ENCODE measurements at places on chromosomes 1 and 21. TPM values are rescaled to one million over a fixed set of nuclear protein-coding genes. Genes with fewer than 3 reads are reported as not detected.
A peak's percentile ranks its signal among the peaks of the same experiment; 100 is the strongest.

The FCRL5 gene
- 0.15 TPM for total RNA-seq

- no peaks in the 10 kb centered on the region for H3K27me3 ChIP-seq
- peak overlapping the region; percentile 72 for H3K4me3 ChIP-seq
- no peak for DNase-seq
- H3K27ac ChIP-seq: peak overlapping the region; percentile 90
Measured at GRCh38 chr1:183633676-183634343, 1.8 kb downstream of the ARPC5 start.

DNA sequence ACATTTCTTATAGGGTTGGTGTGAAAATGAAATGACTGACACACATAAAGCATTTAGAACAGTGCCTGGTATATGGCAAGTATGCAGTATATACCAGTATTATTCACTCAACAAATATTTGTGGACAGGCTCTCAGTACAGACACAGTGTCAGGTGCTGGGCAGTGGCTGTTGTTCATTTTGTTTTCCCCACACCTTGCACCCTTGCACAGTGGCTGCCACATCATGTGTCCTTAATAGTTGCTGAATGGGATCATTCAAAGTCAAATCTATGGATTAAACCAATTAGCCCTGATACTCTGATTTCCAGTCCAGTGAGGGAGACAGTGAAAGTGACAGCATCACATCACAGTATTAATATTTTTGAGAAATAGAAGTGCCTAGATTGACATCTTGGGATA lies 2.4 kb downstream of the SLAMF1 start:
- no peak overlapping the region for H3K4me3 ChIP-seq
- H3K27ac ChIP-seq: no peak overlapping the region
- no peak for DNase-seq
- H3K4me1 ChIP-seq: peaks cover 6% of the 10 kb centered on the region
- H3K27me3 ChIP-seq: no peaks in the 10 kb centered on the region
- H3K36me3 ChIP-seq: no peaks in the 10 kb centered on the region

The DDR2 gene
- 4.4 TPM for total RNA-seq

- H3K4me1 ChIP-seq: no peaks in the 10 kb centered on the region
- peak; percentile 30 for DNase-seq
- H3K27ac ChIP-seq: no peak overlapping the region
- H3K4me3 ChIP-seq: no peak overlapping the region
- H3K27me3 ChIP-seq: no peaks in the 10 kb centered on the region
Measured at GRCh38 chr1:222310836-222311235, 237.1 kb downstream of the HHIPL2 start.

DNA sequence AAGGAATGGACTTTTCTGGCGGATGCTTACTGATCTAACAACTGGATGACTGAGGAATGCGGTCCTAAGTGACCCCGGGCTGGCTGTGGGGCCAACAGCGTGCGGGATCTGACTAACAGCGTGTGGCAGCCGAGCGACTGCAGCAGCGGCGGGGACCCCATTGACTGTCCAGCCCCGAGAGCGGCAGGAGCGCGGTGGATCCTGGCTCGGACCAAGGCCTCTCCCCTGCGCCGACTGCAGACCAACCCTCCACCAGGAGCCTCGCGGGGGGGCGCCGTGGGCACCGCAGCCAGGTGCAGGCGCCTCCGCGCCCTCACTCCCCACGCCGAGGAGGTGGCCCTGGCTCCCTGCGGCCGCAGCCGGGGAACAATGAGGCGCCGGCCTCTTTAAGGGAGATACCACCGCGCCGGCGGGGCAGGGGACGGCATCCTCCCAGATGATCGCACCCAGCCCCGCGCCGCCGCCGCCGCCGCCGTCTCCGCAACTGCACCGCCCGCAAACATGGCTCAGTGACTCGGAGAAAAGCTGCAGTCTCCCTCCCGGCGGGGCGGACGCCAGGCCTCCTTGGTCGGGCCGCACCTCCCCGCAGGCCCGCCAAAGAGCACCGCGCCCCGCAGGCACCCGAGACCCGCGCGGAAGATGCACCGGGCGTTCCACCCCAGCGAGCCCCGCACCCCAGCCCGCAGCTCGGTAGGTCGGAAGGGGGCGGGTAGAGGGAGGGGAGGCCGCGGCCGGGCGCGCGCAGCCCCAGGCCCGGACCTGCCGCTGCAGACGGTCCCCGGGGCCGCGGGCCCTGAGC lies 694 bp upstream of the PDIK1L start:
- peak overlapping the region; percentile 81 for H3K27ac ChIP-seq
- peak; percentile 89 for DNase-seq
- peak overlapping the region; percentile 100 for H3K4me3 ChIP-seq
- no peaks in the 10 kb centered on the region for H3K36me3 ChIP-seq
- H3K27me3 ChIP-seq: no peaks in the 10 kb centered on the region

The CACHD1 gene
- total RNA-seq: 0.59 TPM

The ST3GAL3 gene
- total RNA-seq: 14.2 TPM

DNA sequence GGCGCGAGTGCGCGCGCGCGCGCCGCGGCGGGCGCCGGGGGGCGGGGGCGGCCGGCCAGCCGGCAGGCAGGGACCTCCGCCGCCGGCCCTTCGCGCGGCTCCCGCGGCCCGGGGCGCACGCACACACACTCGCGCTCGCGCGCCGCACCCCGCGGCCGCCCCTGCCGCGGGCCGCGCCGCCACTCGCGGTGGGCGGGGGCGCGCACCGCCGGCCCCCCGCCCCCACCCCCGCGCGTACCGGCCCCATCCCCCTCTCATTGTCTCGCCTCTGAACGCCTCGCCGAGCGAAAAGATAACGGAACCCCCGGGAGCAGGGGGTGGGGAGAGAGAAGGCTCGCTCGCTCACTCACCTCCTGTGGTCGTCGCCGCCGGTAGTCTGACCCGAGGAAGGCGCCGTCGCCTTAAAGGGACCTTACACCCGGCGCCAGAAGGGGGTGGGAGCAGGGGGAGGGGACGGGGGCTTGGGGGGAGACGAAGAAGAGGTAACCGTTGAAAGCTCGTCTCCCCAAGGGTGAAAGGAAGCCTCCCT lies 428 bp downstream of the POGZ start:
- peaks cover 17% of the 10 kb centered on the region for H3K4me1 ChIP-seq
- peak overlapping the region; percentile 95 for H3K27ac ChIP-seq
- H3K36me3 ChIP-seq: no peaks in the 10 kb centered on the region
- peak; percentile 71 for DNase-seq
- H3K4me3 ChIP-seq: peak overlapping the region; percentile 65
- no peaks in the 10 kb centered on the region for H3K27me3 ChIP-seq

GRCh38 chr1:107949467-107950253 lies 15.3 kb downstream of the VAV3 start:
- H3K36me3 ChIP-seq: no peaks in the 10 kb centered on the region
- no peak overlapping the region for H3K4me3 ChIP-seq
- no peak for DNase-seq
- no peaks in the 10 kb centered on the region for H3K4me1 ChIP-seq
- H3K27ac ChIP-seq: no peak overlapping the region

- DNase-seq: no peak
- H3K27me3 ChIP-seq: no peaks in the 10 kb centered on the region
- H3K27ac ChIP-seq: peak overlapping the region; percentile 83
- H3K4me1 ChIP-seq: no peaks in the 10 kb centered on the region
- peak overlapping the region; percentile 50 for H3K4me3 ChIP-seq
Measured at GRCh38 chr1:197995408-197996258, 78.5 kb downstream of the LHX9 start.

DNA sequence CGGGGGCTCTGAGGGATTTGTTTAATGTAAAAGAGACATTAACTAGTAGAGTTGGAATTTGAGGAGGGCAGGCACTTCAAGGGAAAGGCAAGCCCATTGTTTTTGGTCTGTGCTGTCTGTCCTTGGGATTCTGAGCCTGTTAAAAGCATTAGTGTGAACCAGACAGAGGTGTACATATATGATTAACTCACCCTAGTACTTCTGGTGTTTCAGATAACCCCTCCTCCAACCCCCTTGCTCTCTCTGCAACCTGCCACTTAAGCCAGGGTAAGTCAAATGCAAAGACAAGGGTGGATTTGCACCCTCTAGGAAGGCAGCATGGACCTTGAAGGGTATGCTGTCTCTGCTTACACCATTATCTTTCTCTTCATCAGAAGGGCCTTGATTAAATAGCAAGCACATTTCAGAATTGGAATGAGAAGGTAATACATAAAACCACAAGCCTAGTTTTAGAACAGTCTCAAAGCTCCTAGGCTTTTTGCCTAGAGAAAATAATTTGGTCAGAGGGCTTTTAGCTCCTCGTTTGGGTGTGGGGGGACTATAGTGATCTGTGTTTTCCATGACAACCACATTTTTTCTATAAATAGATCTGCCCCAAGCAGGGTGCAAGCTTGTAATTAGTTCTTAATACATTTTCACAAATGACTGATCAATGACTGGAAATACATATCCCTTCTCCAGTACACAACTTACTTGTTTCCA lies 120.7 kb upstream of the SGIP1 start:
- H3K36me3 ChIP-seq: no peaks in the 10 kb centered on the region
- DNase-seq: no peak
- H3K4me3 ChIP-seq: no peak overlapping the region
- H3K4me1 ChIP-seq: no peaks in the 10 kb centered on the region
- H3K27me3 ChIP-seq: no peaks in the 10 kb centered on the region

GRCh38 chr1:9910076-9910422 lies at the start of gene CTNNBIP1:
CTNNBIP1 (minus strand) TSS chr1:9910269; CDS start chr1:9872064, 38,205 bp downstream.
- H3K36me3 ChIP-seq: no peaks in the 10 kb centered on the region
- no peak for DNase-seq
- H3K4me1 ChIP-seq: peaks cover 10% of the 10 kb centered on the region
- H3K27ac ChIP-seq: peak within 1 kb of the TSS; percentile 55
- peak within 1 kb of the TSS; percentile 81 for H3K4me3 ChIP-seq
- no peaks in the 10 kb centered on the region for H3K27me3 ChIP-seq

The HIVEP3 gene
- total RNA-seq: 1.4 TPM

DNA sequence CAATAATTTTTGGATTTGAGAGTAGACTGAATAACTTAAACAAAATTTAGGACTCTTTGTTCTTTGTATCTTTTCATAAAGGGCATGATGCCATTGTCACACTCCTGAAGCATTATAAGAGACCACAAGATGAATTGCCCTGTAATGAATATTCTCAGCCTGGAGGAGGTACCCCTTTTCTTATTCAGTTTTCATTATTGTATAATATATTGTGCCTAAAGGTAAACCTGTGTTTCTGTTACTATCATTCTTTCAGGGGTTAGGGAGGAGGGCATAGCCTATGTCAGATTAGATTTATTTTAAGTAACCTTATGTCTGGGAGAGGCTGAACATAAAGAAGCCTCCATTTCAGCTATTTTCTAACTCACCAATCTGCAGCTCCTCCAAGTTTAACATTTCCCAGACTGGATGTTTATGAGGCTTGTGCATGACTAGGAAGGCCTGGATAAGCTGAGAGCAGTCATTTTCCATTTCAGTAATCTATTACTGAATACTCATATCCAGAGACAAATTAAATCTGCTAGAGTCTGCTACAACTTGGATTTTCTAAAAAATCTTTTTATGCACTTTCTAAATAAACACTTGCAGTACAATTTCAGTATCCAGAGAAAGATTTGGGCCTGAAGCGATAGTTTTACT lies 132.1 kb downstream of the TNNI3K start:
- H3K27ac ChIP-seq: no peak overlapping the region
- H3K4me1 ChIP-seq: no peaks in the 10 kb centered on the region
- no peaks in the 10 kb centered on the region for H3K36me3 ChIP-seq
- H3K27me3 ChIP-seq: no peaks in the 10 kb centered on the region
- no peak overlapping the region for H3K4me3 ChIP-seq

The NT5C1A gene
- total RNA-seq: not detected

Data from right lobe of liver (tissue), 6 donors.